ENCODE measurements at places on chromosomes 16 and 17. TPM values are rescaled to one million over a fixed set of nuclear protein-coding genes. Genes with fewer than 3 reads are reported as not detected.

Gene PIPOX
- total RNA-seq: 2.6 TPM

Gene PTRH2
- 20.9 TPM for total RNA-seq

Gene MYH3
- total RNA-seq: 0.43 TPM

Gene LRRC75A
- total RNA-seq: 0.83 TPM

Gene KRT13
- total RNA-seq: 0.65 TPM

Gene CTRB2
- total RNA-seq: not detected

Gene CCL15
- total RNA-seq: not detected

Gene ALDH3A1
- 0.28 TPM for total RNA-seq

Gene MEOX1
- under 0.01 TPM for total RNA-seq

Gene OR2C1
- total RNA-seq: 0.09 TPM

Gene TBC1D3D
- not detected for total RNA-seq
